ENCODE measurements at places on chromosomes 5 and 9.

GRCh38 chr5:119274767-119275130 is 81.1 kb upstream of the TNFAIP8 start:
- no peak for DNase-seq

GRCh38 chr9:92846662-92847145 is 31.1 kb downstream of the ZNF484 start:
- DNase-seq, result no peak

DNA sequence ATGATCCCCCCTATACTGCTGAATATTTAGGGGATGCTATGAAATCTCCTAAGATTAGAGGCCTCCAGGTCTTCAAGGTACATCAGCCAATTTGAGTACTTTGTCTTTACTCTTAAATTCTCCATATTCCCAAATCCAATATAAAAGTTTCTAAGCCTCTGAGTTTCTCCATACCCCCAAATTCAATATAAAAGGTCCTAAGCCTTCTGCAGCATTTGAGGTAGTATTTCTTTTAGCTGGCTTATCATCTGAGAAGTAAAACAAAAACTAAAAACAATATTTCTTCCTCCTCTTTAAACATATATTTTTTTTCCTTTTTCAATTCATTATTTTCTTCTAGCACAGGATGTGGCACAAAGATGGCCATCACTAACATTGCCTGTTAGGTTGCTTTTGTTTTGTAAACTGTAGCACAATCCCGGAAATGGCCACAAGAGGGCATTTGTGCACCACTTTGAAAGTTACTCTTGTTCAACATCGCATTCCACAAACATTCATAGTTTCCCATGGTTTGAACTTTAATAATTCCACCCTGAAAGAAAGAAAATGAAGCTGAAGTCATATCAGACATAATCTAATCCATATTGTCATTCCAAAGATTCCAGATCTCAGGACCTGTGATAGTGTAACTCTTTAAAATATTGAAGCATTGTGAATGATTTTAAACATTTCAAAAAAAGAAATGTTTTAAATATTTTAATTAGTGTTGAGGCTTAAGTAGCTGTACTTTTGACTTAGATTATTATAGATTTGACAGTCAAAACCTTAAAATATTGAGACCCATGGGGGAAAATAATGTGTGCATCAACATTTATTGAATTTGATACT is 21.0 kb upstream of the SCGB3A2 start:
- DNase-seq, result peak; percentile 18

DNA sequence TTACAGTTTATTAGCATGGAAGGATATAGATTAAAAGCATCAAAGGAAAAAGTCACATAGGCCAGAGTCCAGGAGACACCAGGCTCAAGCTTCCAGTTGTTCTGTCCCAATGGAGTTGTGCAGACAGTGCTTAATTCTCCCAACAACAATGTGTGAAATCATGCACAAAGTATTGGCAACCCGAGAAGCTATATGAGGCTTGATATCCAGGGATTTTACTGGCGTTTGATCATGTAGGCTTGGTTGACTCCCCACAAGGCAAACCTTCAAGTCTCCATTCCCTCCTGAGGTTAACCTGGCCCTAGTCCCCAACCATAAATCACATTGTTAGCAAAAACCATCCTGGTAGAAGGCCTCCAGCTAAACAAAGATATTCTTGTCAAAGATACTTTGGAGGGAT is 141.5 kb downstream of the ADAMTS19 start:
- DNase-seq, result no peak

DNA sequence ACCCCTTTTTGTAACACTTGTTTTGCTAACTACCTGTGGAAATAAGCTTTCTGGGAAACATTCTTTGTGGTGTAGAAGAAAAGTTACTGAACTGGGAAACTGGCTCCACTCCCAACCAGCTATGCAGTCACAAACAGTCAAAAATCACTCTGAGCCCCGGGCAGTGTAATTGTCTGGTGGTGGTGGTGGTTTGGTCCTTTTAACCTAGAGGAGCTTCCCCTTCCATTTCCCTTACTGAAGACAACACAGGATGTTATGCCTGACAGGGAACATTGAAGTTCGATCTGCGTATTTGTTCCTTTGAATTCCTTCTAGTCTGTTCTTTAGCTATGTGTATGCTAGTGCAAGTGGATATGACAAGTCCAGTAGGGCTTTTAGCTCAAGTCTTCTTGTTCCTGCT is 56.8 kb upstream of the TBCA start:
- DNase-seq, result no peak

- DNase-seq, result no peak
Measured at GRCh38 chr5:71821029-71821428, 102.0 kb downstream of the CARTPT start.

DNA sequence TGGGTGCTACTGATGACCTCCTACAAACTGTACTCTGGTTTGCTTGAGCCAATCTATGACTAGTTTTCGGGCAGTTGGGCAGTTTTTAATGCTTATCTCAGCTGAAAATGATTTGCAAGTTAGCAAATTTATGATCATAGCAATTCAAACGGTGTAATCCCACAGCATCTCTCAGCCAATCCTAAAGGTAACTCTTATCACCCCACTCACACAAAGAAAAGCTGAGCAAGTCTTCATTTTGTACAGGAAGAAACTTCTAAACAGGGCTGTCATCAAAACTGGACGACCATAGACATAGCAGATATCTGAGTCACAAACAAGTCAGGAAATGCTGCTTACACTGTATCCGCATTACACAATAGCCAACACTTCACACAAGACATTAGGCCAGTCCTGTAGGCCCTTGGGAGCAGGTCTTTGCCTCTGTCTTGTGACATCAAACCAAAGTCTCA is 2.6 kb upstream of the ENC1 start:
- no peak for DNase-seq

GRCh38 chr5:24555229-24555628 is 89.5 kb downstream of the CDH10 start:
- DNase-seq, result no peak

DNA sequence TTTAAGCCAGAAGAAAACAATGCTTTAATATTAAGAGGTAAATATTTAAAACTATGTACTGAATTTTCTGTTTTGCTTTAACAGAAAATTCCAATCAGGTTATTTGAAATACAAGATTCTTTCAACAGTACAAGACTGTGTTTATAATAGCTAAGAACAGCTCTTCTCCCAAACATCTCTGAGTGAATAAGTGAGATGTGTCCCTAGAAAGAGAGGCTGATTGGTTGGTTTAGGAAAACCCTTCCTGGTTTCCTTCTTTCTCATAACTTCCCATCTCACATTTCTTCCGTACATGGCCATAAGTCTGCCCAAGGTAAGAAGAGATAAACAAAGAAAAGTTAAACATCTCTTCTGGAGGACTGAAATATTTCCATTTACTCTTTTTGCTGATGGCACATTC is 145.9 kb downstream of the FANCC start:
- DNase-seq, result no peak

DNA sequence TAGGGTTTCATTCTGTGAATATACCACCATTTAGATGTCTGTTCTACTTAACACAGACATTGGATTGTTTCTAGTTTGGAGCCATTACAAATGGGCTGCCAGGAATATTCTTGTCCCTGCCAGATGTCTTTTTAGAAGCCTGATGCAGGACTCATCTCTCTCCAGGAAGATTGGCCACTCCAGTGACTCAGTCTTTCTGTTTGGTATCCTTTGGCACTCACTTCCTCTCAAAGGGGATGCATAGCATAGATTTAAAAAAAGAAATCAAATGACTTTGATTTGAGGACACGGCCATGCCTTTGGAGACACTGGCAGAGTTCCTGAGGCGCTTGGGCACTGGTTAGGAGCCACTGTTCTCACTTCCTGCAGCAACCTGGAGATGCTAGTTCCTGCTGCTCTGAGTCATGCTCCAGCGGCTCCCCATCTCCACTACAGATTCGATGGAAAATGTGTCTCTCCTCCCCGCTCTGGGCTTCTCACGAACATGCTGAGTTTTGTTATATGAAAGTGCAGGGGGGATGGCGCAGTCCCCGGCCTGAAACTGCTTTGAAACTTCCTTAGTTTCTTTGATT is 3.5 kb upstream of the ZNF366 start:
- no peak for DNase-seq

- peak; percentile 35 for DNase-seq
Measured at GRCh38 chr9:32378993-32379729, 5.3 kb upstream of the ACO1 start.

DNA sequence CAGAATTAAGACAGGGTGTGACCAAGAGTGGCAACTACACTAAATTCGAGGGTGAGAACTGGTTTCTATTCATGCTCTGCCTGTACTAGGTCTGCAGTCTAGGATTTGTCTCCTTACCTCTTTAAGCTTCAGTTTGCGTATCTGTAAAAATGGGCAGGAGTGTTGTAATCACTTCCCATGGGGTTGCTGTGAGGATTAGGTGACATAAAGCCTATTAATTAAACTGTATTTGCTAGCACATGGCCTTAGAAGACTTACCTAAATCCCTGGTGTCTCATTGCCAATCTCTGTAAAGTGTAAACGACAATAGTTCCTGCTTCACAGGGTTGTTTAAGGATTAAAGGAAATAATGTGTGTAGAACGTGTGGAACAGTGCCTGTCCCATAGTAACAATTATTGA is 193.6 kb downstream of the DRD1 start:
- no peak for DNase-seq

- DNase-seq, result no peak
Measured at GRCh38 chr9:131480258-131480657, 22.5 kb upstream of the POMT1 start.

DNA sequence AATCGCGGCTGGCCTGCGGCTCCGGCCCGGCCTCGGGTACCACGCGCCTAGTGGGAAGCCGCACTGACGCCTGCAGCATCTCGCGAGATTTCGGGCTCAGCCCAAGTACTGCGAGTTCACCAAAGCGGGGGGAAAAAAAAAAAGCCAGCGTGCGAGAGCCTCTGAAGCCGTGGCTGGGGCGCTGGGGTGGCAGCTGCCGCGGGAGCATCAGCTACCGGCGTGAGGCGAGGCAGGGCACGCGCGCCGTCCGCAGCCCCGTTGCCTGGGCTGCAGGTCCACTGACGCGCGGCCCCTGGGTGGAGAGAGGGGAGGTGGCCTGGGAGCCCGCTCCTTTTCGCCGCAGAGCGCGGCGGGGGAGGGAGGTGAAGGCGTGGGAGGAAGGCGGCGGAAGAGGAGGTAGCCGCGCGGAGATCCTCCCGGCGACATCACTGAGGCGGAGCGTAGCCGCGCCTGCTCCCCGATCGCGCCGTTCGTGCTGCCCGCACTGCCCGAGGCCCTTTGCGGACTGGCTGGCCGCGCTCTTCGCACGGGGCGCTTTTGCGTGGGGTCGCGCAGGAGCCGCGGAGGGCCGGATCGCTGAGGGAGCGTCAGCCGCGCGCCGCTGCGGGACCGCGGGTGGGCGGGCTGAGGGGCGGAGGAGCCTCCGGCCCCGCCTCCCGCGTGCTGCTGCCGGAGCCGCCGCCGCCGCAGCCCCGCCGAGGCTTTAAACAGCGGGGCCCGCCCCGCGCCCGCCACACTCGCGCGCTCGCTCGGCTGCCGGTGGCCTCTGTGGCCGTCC is at the start of gene SLC12A2:
Gene SLC12A2, plus strand, starts transcription at position 734 of the 778 bp plus-strand sequence. CDS start 189 bp downstream, outside the sequence.
- peak; percentile 76 for DNase-seq

- no peak for DNase-seq
Measured at GRCh38 chr9:1775230-1775629, 239.9 kb upstream of the SMARCA2 start.

DNA sequence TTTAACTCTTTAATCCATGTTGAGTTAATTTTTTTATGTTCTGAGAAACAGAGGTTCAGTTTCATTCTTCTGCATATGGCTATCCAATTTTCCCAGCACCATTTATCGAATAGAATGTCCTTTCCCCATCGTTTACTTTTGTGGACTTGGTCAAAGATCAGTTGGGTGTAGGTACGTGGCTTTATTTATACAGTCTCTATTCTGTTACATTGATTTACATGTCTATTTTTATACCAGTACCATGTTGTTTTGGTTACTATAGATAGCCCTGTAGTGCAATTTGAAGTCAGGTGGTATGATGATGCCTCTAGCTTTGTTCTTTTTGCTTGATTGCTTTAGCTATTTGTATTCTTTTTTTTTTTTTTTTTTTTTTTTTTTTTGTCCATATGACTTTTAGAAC is 462.0 kb downstream of the HTR1A start:
- no peak for DNase-seq

DNA sequence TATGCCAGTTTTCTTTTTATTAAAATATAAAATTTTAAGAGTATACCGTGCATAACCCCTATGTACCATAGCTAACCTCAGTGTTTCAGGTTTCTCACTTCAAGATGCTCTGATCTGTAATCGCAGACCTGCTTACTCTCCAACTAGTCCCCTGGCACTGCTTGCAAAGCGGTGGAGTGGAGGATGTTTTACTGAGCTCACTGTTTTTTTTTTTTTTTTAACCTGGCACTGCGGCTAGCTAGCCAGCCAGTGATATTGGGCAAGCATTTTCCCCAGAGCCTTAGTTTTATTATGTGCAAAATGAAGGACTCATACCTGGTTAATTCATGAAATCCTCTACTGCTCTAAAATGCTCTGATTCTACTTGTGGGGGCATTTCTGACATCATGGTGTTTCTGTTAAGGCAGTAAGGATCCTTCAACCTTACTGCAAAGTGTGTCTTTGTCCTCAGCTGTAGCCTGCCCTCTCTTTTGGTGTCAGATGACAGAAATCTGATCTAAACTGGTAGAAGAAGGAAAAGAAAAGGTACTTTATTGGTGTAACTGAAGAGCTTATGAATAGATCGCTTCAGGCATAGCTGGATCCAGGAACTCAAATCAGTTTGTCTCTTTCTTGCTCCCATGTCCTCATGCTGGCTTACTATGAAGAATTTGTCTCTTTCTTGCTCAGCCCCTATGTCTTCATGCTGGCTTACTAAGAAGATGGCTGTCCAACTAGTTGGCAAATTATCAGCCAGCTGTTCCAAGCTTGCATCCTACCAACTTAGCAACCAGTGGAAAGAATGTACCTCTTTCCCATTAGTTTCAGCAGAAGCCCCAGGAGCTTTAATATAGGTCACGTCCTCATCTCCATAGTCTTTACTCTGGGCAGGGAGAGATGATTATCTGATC is 59.8 kb downstream of the DOCK2 start:
- DNase-seq, result no peak

DNA sequence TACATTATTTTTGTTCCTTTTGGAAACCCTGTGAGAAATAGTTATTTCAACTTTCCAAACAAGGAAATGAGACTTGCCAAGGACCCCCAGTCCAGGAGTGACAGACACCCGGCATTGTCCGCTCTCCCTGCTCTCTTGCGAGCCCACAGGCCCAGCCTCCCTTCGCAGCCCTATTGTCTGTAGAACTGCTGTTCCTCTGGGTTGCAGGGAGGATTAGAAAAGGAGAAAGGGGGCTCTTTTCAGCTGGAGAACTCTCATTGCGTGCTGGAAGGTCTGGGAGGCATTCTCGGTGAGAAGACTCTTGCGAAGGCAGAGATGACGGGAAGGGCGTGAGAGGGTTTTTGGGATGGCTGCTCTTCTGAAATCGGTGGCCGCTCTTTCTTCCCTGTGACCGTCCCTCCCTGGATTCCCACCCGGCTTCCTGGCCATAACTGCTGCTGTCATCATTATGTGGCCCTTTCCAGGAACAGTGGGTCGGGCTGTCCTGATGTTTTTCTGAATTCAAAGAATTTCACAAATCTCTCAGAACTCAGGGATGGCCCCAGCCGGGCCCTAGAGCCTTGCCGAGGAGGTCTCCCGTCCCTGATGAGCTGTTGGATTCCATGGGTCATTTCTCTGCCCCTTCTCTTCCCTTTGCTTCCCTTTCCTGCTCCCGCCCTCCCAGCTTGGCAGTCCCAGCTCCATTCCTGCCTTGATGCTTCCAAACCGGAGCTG is 29.8 kb downstream of the STC2 start:
- no peak for DNase-seq

GRCh38 chr5:73028991-73029595 is 73.3 kb downstream of the FCHO2 start:
- no peak for DNase-seq

- DNase-seq, result no peak
Measured at GRCh38 chr5:175870820-175871447, 444 bp upstream of the CPLX2 start.

GRCh38 chr9:91037511-91038482 is 236.2 kb downstream of the SYK start:
- no peak for DNase-seq
